ENCODE measurements at places on chromosomes 1 and 21.

DNA sequence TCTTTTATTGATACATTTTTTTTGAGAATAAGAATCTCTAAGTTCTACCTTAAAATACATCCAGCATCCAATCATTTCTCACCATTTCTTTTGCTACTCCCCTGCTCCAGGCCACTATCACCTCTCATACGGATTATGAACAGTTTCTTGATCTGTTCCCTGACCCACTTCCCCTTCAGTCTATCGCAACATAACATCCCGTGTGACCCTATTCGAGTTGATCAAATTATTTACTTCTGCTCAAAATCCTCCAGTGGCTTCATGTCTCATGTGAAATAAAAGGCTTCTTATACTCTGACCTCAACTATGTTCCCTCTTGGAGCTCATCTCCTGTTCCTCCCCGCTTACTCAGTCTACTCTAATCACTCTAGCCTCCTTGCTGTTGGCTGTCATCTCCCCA is 5.2 kb downstream of the ALG14 start:
- DNase-seq: no peak

- DNase-seq: no peak
Measured at GRCh38 chr1:163772246-163772645, 450.5 kb downstream of the NUF2 start.

DNA sequence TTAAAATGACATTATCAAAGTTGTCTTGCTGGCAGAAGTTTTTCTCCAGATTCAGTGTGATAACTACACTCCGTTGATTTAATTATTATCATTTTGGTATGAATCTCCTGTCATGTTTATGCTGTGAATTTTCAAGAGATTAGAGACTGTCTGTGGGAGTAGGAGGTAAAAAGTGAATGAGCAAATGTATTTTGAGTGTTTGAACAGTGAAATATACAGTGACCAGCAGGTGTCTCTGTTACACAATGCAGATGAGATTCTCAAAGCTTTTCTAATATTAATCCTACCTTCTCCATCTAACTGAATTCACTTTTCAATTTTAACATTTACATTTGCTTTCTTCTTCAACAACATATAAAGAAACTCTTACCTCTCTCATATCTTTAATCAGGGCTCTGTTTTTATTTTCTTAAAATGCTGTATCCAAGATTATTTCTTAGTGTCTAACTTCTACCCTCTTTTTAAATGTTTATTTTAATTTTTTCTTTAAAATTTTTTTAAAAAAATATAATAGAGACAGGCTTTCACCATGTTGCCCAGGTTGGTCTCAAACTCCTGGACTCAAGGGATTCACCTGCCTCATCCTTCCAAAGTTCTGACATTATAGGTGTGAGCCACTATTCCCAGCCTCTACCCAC is 20.9 kb upstream of the HSPA13 start:
- peak; percentile 21 for DNase-seq

- no peak for DNase-seq
Measured at GRCh38 chr1:1254667-1254998, 8.1 kb upstream of the C1QTNF12 start.

DNA sequence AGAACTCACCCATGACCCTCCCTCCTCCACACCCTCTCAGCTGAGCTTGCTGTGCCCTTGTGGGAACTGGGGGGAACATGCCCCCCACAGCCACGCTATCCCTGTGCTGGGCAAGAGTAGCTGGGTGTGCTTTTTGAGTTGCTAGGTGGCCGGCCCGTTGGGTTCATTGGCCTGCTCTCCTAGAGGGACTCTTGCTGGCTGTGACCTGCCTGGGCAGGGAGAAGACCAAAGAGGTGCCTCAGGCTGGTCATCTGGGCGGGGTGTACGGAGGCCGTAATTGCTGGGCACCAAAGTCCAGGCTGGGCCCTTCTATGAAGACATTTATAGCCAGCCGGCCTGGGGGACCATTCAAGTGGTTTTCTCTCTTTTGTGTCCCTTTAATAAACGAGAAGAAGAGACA is 138.3 kb upstream of the ZBTB40 start:
- no peak for DNase-seq

DNA sequence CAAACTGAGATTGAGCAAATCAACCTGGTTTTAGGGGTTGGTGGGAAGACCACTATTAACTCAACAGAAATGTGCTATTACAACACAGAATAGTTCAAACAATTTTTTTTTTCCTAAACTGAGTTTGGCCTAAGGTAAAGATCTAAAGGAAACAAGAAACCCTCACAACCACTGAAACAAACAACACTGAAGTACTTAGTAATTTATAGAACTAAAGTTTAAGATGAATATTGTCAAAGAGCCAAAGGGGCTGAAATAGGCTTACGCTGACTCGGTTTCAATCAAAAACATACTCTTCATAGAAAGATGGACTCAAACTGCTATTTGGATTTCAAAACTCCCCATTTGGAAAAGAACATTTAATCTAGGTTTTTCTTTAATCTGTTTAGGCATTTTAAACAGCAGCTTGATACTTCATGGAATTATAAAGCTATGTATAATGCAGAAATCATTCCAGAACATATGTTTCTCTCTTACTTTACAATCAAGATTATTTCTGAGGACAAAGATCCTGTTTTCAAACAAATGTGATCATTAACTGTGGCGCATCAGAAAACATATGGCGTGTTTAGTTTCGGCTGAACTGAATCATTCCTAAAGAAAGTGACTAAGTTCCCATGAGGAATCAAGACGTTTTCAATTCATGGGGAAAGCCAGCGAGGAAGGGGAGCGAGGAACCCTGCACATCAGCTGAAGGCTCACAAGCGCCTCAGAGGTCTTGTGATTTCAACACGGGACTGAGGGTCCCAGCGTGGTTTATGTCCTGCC is 62.7 kb downstream of the SYT6 start:
- peak; percentile 56 for DNase-seq

GRCh38 chr1:148293651-148294050 is 141.6 kb upstream of the NBPF11 start:
- DNase-seq: no peak

- peak; percentile 92 for DNase-seq
Measured at GRCh38 chr1:212030936-212031528, 4.3 kb downstream of the INTS7 start.

- no peak for DNase-seq
Measured at GRCh38 chr1:185017966-185018365, 27.4 kb upstream of the RNF2 start.

GRCh38 chr1:4778056-4778455 is 123.6 kb downstream of the AJAP1 start:
- no peak for DNase-seq

DNA sequence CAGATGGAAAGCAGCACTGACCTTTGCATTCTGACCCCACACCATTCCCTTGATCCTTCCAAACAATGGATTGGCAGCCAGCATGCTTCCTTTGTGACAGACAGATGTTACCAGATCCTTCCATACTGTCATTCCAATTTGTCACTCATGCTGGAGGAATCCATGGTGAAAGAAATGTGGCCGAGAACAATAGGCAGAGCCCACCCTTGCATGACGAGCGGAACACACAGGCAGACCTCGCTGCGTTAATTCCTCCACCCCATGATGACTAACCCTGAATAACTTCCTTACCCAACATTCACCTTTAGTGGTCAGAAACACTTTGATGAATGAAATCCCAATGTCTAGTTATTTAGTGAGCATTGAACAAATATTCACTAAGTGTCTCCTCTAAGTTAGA is 45.1 kb downstream of the PDPN start:
- no peak for DNase-seq

DNA sequence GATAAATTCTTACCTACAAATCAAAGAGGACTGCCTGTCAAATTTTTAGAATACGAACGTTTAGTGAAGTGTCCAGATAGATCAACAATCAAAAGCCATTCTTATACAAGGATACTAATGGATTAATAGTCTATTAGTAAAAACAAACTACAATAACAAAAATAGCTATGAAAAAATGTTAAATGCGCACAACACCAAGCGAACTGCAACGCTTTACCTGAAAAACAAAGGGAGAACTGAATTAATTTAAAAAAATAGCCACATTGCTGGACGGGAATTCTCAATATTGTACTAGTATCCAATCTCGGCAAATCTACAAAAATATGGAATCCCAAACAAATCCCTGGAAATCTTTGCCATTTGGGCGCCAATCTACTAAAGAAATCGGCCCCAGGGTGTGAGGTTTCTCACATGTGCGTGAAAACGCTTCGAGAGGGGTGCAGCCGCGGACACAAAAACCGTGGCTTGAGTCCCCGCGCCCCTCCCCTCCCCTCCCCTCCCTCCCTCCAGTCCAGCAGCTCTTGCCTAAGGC is 55.6 kb downstream of the TRAF5 start:
- DNase-seq: no peak

- DNase-seq: no peak
Measured at GRCh38 chr1:241331328-241332036, 25.5 kb downstream of the RGS7 start.

DNA sequence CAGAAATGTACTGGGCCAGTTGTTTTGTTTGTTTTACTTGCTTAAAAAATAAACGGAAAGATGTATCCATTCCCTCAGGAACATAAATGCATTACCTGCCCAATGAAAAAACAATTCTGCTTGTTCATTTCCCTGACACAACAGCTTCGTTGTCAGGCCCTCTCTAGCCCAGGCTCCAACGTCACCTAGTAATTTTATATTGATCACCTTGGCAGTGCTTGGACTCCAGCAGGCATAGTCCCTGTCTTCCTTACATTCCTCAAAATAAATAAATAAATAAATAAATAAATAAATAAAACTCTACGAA is 1.2 kb downstream of the CEP170 start:
- DNase-seq: peak; percentile 6

DNA sequence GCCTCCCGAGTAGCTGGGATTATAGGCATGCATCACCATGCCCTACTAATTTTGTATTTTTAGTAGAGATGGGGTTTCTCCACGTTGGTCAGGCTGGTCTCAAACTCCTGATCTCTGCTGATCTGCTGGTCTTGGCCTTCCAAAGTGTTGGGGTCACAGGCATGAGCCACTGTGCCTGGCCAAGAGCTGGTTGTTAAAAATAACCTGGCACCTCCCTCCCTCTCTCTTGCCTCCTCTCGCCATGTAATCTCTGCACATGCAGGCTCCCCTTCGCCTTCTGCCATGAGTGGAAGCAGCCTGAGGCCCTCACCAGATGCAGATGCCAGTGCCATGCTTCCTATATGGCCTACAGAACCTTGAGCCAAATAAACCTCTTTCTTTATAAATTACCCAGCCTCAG is 74.7 kb upstream of the TLR5 start:
- DNase-seq: no peak

DNA sequence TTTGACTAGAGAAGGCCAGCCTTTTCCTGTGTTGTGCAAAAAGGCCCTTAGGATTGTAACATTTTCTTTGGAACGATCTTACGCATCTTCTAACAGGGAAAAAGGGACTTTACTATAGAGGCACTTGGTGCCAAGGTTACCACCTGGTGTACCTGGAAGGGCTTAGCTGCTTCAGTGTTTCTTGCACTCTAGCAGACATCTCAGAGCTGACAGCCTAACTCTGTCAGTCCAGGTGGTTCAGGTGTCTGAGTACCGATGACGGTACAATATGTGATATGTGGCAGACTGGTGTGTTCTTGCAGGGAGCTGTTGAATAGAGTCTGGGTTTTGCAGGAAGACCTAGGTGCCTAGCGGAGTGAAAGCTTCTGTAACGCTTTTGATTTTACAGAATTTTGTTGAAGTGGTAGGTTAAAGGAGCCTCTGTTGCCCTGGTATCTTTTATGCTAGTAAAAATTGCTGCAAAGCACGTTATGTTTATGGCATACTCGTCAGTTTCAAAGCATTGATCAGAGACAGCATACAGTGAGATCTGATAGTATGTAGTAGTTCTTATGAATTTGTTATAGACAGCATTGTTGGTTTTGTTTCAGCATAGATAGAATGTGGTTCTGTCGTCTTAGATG is 1.4 kb downstream of the MAGI3 start:
- no peak for DNase-seq

GRCh38 chr1:56574794-56575193 is 4.6 kb downstream of the PLPP3 start:
- no peak for DNase-seq

DNA sequence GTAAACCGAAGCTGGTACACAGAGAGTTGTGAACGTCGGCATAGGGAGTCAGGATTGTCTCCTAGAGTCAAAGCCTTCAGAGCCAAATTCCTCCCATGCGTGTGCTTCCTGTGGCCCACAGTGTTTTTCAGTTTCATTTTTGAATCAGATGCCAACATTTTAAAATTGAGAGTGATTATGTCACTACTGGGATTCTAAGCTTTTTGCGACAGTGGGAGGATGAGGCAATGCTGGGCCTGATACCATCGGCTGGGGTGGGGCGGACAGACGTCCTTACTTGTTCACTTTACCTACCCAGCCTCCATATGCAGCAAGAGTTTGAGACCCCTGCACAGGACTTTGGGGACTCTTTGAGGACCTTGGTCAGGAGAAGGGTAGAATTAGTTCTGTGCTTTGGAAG is 1.3 kb upstream of the KLHDC7A start:
- no peak for DNase-seq

DNA sequence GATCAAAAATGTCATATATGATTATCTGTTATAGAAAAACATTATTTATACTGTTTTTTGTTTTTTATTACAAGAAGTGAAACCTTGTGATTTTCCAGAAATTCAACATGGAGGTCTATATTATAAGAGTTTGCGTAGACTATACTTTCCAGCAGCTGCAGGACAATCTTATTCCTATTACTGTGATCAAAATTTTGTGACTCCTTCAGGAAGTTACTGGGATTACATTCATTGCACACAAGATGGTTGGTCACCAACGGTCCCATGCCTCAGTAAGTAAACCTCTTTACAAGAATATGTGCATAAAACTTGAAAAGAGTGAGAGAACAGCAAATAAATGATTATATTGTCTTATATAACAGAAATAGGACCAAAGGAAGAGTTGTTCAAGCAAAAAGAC is 14.5 kb downstream of the CFHR4 start:
- no peak for DNase-seq

All from fibroblast of skin of right quadriceps (primary cell).